ENCODE measurements at places on chromosomes 11 and 22.

DNA sequence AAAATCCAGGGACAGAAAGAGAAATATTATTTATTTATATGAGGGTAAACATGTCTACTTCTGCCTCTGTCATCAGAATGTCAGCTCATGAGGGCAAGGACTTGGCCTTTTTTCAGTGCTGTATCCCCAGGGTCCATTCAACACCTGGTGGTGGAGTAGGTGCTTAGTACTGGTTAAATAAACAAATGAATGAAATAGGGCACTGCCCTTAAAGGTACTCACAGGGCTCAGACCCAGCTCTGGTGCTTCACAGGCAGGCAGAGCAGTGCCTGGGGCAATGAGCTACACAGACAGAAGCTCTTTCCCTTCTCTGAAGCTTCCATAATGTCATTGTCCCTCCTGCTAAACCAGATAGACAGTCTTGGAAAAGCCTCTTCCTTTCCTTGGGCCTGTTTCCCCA lies 30.9 kb downstream of the P4HA3 start:
- DNase-seq = no peak

DNA sequence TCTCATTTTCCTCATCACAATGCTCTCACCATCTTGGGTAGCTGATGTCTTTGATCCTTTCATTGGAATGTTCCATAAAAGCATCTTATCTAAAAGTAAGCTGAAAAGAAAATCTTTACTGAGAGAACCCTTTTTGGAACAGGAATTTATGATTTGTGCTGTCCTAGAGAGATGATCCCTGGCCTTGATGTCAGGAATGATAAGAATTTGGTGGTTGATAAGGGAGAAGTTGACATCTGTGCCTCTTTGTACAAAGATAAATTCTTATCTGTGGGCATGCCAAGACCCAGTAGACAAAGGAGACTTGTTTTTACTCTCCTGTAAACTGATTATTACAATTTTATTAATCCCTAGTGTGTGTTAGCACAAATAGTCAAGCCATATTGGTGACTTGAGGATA lies 36.9 kb downstream of the NAALAD2 start:
- DNase-seq = no peak

DNA sequence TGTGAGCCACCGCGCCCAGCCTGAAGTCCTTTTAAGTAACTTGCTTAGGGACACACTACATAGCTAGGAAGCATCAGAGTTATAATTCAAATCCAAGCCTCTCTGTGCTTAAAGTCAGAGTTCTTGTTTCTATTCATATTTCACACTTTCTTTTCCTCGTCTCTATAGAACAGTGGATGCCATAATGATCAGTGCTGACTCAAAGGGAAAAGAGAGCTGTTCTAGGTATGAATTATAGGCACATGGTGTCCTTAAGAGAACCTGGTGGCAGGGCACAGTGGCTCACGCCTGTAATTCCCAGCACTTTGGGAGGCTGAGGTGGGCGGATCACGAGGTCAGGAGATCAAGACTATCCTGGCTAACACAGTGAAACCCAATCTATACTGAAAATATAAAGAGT lies 400.2 kb upstream of the DDI1 start:
- no peak for DNase-seq

- DNase-seq = no peak
Observed at GRCh38 chr11:87286338-87286737, 248.6 kb downstream of the TMEM135 start.

Measured in stimulated activated CD4-positive, alpha-beta T cell treated with anti-CD3 and anti-CD28 coated beads, TNF-alpha, amount 100 ng/mL, for 48 hours (primary cell).